ENCODE measurements at places on chromosomes 7 and 10. TPM values are rescaled to one million over a fixed set of nuclear protein-coding genes. Genes with fewer than 3 reads are reported as not detected.

TRIM24 gene
- 14.2 TPM for total RNA-seq

BMS1 gene
- total RNA-seq = 26.5 TPM

GRCh38 chr7:40165216-40165615, 30.4 kb downstream of the SUGCT start:
- no peak for DNase-seq

- DNase-seq = no peak
These were observed 87.5 kb downstream of the SEPTIN14 start for GRCh38 chr7:55775051-55775420.

GRCh38 chr10:77160679-77161078, 476.9 kb downstream of the KCNMA1 start:
- DNase-seq = no peak

DNA sequence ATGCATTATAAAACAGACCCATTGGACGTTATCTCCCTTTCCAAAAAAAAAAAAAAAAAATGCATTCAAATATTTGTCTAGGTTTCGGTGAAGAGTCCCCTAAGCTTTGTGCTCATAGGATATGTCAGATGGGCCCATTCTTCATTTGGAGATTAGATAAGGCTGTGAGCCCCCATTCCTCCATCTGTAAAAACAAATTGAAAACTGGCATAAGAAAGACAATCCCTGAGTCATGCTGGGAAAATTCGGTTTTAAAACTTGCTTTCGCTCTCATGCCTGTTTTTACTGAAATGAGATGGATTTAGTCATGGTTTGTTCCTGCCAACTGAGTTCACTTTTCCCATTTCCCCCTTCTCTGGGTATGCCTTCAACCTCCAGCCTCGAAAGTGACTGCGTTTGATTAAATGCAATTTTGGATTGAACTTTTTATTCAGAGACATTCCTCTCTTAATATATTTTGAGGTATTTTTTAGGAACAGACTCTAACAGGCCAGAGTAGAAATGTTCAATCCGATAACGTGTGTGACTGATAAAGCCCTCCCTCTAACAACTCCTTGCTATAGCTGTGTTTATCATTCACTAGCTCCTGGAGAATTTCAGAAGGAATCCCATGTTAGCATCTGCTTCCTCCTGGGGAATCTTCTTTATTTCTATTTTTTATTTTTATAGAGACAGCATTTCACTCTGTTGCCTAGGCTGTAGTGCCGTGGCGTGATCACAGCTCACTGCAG, 190.9 kb upstream of the LYZL2 start:
- DNase-seq = no peak

RTKN2 gene
- 4.8 TPM for total RNA-seq

DNA sequence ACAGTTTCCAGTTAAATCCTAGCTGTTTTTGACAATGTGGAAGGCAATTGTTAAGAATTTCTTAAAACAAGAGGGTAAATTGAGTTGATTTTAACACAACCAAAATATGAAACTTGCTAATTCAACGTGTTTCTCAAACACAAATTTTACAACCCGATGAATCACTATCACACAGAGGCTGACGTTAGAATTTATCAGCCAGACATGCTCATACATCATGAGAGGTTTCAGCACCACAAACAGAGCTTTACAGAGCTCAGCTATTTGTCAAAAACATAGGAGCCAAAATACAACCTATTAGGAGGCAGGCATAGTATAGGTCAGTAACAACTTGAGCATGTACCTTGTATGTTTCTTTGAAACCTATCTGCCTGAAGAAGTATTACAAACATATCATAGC, 36.1 kb downstream of the LRRN3 start:
- DNase-seq = no peak

- no peak for DNase-seq
These were observed 235.2 kb upstream of the MGMT start for GRCh38 chr10:129231821-129232220.

RASA4B gene
- total RNA-seq = 30.1 TPM

GIMAP4 gene
- total RNA-seq = 109 TPM

ELN gene
- total RNA-seq = not detected

ORC5 gene
- 23.5 TPM for total RNA-seq

DNA sequence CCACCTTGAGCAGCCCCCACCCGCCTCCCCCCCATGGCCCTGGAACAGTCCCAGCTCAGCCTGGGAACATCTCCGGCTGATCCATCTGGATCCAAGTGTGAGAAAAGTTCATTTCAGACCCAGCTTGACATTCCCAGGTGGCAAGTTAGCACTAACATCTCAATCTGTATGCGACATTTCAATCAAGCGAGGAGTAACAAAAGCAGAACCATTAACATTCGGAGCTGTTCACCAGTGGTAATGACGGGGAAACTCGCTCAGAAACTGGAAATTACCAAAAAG, 65.4 kb downstream of the PAX2 start:
- no peak for DNase-seq

GRCh38 chr10:69385454-69386350, 31.0 kb downstream of the TACR2 start:
- DNase-seq = no peak

DNA sequence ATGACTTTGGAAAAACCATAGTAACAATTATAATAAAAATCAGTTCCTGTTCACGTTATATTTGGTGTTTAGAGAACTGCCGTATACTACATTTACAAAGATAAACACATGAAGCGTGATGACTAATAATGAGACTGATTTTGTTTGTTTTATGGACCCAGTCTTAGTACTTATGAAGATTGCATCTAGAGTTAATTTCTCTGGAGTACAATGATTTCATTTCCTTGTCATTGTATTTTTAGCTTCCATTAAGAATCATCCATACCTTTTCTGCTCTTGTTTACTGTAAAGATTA, 2.9 kb downstream of the RBM20 start:
- DNase-seq = no peak

PPP1R17 gene
- not detected for total RNA-seq

DNA sequence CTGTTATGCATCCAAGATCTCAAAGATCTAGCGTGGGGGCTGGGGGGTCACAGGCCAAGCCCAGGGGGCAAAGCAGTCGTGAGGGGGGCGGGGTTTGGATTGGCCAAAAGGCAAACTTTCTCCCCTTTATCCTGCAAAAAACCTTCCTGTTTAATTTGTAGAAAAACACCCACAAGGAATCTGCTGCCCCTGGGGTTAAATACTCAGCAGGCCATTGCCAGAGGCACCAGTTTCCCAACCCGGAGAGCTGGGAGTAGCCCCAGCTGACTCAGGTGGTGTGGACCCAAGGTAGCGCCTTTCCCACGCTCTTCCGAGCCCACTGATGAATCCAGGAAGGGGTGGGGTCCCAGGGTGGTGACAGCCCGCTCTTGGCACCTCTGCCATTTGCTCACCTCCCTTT, 21.4 kb downstream of the KCP start:
- DNase-seq = no peak

GRCh38 chr7:80087771-80088170, 46.9 kb upstream of the GNAI1 start:
- no peak for DNase-seq

- no peak for DNase-seq
These were observed 71.0 kb upstream of the CHCHD3 start for GRCh38 chr7:133152875-133153274.

- DNase-seq = no peak
These were observed 243.1 kb upstream of the GHITM start for GRCh38 chr10:83896219-83896618.

ELOVL3 gene
- total RNA-seq = 0.14 TPM

DNA sequence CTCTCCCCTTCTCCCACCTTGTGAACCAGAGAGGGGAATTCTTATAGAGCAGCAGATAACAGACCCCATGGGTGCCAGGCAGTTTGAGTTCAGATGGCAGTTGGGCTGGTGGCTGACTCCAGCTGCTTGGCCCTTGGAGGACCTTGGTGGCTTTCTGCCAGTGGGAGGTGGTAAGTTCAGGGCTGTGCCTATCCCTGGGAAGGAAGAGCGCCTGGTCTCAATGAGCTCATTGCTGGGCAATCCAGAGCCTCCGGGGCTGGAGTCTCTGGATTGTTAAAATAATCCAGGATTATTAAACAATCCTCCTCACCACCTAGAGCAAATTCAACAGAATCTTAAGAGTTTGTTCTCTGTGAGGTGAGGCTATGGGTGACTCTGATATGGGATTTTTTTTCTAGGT, 105.2 kb downstream of the FANK1 start:
- DNase-seq = no peak

DNA sequence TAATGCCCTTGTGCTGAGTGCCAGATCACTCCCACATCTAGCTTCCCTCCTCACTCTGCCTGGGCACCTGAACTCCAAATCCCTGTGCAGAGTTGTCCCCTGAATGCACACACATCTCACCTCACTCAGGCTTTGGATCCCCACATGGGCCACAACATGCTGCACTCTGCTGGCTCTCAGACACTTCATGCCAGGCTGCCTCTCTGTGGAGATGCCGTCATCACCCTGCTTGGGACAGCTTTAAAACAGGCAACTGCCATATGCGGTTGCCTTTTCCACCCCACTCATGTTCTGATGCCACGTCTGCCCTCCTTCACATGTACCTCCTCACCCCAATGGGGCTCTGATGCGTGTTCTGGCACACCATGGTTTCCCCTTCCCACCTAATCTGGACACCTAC, 477.0 kb downstream of the GFRA1 start:
- no peak for DNase-seq

BZW2 gene
- total RNA-seq = 113 TPM

DNA sequence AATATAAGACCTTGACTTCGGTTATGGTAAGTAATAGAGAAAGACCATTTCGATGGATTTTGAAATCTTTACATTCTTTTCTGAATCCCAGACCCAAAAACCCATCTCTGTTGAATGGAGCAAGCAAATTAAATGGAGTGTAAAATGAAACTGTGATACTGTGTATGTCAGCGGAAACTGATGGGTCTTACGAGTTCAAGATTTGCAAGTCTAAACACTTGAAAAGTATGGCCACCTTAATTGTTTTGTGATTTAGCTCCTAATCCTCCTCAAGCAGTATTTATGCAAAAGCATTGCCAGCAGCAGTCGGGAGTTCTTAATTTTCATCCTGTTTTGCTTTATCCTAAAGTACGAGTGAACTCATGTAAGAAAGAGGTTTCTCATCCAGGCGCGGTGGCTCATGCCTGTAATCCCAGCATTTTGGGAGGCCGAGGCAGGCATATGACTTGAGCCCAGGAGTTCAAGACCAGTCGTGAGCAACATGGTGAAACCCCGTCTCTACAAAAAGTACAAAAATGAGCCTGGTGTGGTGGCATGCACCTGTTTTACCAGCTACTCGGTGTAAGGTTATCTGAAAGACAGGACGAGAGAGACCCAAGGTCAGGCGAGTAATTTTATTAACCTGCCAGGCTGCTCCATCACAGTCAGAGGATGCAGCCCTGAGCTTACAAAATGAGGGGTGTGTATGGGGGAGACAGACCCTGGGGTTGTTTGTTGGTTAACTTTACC, 5.8 kb upstream of the DHTKD1 start:
- DNase-seq = no peak

DNA sequence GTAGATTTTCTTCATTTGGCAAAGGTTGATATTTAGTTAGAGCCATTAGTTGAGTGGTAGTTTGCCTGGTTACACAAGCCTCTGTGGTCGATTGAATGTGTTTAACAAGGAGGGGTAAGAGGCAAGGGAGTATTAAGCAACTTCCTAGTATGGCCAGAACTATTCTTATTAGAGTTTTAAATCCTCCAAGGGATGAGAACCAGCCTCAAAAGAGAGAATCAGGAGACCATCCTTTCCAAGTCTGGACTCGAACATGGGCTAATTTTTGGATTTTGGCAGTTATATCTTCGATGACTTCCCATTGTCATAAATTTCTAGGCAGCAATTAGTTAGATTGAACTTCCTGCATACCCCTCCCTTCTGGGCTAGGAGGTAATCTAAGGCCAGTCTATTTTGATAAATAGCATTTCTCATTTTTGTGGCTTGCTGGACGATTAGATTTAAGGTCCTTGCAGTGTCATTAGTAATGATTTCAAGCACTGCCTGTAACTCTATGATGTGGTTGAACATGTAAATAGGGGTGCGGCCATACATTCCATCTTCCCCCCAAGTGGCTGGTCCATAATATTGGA, 219.5 kb upstream of the KCND2 start:
- no peak for DNase-seq

DNA sequence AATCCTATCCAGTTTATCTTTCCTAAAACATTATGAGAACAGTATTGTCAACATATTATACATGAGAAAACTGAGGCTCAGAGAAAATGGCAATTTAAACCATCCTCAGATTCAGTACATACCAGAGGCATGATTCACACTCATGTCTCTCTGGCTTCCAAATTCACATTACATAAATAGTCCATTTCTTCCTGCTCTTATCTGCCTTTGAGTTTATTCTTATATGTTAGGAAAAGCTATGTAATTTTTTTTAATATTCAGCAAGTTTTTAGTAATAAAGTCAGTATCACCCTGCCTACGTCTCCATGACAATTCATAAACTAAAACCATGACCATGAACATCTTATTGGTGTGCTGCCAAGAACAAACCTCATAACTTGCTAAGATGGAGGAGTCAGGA, 1260.2 kb upstream of the SORCS1 start:
- DNase-seq = no peak

GRCh38 chr10:1661859-1662437, 75.4 kb downstream of the ADARB2 start:
- no peak for DNase-seq

CREB5 gene
- total RNA-seq = 0.50 TPM
